HL-60 (cell line): ENCODE measurements at places on chromosomes 2 and 18.

- DNase-seq = no peak
Observed at GRCh38 chr18:61972389-61973264, 79.8 kb upstream of the RNF152 start.

- DNase-seq = no peak
Observed at GRCh38 chr2:156709091-156709490, 272.9 kb downstream of the GPD2 start.

GRCh38 chr2:3741396-3741795, 38.0 kb downstream of the DCDC2C start:
- no peak for DNase-seq

DNA sequence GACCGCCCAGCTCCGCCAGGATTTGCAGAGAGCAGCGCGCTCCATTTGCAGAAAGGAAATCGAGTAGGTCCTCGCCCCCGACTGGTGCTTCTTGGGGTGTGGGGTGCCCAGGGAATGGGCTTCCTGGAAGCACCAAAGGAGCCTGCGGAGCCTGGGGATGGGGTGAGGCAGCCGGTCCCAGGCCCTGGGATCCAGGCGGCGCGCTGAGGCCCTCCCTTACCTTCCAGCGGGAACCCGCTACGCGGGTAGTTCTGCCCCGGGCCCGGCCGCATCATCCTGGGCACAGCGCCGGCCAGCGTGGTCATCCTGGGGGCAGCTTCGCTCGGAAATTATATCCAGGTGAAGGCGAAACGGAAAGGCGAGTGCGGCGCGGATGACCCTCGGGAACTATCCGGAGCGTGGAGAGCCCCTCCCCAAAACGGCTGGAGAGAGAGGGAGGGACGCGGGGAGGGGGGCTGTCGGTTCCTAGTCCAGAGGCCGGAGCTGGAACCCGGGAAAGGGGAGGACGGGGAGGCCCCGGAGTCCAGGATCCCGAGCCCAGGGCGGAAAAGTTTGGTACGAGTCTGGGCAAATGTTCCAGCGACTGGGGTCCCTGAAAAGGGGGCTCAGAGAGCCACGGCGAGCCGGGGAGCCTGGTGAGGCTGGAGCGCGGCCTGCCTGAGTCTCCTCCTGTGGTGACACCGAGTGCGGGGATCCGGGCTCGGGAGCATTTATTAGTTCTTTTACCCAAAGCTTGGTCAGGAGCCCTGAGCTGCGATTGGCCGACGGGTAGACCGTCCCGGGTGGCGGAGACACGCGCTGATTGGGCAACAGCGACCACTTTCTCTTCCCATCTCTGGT, at the start of gene PAX3:
PAX3 (minus strand) TSS at position 688 of the 840 bp plus-strand sequence; CDS start at position 305, 383 bp downstream.
- no peak for DNase-seq

DNA sequence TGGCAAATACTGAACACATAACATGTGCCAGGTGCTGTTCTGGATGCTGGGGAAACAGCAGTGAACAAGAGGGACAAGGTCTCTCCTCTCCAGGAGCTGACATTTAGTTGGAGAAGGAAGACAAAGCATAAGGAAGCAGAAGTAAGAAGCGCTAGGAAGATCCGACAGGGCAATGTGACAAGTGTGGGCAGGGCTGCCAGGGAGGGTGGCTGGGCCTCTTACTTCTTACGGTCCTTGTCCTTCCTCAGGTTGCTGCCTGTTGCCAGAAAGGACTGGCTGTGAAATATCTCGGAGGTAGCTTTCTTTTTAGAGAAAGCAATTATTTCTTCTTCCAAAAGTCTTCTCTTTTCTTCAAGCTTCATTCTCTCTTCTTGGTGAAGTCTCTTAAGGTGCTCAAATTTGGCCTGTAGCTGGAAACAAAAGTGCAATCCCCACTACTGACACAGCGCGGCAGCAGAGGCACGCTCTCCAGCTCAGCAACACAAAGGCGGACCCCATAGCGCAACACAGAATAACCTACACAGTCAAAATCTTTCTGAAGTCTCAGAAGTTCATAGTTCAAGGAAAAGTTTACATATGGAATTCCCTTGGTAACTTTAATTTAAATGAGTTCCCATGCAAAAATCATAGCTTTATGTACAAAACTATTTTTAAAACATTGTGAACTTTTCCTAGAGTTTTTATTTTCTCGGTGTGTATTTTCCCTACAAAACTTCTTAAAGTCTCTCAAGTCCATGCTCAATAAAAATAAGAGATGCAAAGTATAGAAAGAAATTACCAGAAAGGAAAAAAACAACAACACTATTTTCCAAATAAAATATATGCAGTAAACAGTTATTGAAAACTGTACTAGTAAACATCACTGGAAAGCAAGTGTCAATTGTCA, 67.7 kb downstream of the SEPTIN10 start:
- peak; percentile 21 for DNase-seq

DNA sequence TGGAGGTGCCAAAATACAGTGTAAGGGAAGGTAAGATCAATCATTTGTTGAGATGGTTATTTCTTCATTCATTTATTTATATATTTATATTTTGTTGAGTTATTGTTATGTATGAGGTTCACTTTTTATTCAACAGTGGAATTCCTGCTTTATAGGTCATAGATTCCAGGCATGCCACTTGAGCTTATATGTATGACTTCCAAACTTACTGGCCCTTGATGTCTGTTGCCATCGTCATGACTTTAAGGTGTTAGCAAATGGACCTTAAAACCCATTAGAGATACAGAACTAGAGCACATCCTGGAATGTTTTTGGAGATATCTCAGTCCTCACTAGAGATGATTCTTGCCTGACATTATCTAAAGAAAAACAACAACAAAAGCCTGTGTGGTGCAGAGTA, 25.9 kb downstream of the CCDC85A start:
- DNase-seq = no peak

GRCh38 chr2:126828051-126828450, 70.6 kb upstream of the TEX51 start:
- peak; percentile 54 for DNase-seq

- peak; percentile 97 for DNase-seq
Observed at GRCh38 chr2:234446404-234447076, 50.3 kb downstream of the ARL4C start.

GRCh38 chr2:121570667-121571055, 40.0 kb downstream of the RNU4ATAC start:
- DNase-seq = no peak

GRCh38 chr2:121521359-121521758, 9.3 kb upstream of the RNU4ATAC start:
- no peak for DNase-seq

DNA sequence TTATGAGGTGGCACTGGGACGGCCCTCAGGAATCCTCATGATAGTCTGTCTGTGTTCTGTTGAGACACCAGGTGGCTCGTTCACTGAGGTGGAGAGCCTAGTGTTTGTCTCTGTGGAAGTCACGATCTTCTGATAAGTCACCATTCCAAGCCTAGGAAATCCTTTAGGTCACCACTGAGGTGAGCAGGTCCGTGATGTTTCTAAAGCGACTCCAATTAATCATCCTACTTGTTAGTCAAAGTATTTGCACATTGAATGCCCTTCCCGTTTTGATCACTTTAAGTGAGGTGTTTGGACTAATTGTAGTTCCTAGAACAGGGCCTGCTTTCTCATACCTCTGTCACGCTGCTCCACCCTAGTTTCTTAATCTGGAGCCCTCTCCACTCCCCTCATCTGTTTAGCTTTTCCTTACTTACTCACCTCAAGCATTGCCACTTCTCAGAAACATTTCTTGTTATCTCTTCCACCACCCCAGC, 28.0 kb upstream of the DSG3 start:
- no peak for DNase-seq

GRCh38 chr2:231854616-231855125, 68.4 kb downstream of the COPS7B start:
- DNase-seq = no peak

DNA sequence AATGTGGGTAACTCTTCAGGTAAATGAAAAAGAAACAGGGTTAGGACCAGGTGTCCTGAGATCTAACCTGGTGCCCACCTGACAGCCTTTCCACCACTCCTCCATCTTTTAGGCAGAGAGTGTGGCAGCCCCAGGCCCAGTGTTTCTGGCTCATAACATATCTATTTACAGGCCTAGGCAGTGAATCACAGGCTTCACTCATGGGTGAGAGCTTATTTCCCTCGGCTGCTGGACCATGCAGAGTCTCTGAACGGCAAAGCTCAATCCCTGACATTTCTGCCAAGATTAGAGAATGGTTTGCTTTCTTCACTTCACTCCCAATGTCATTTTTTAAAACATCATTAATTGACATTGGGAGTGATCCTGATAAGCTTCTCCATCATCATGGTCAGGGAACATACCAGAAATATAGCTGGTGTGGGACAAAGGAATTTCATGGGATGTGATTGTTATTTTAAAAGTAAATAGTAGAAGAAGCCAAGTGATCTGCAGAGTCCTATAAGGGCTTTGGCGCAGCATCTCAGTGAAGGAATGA, 323.9 kb downstream of the SETBP1 start:
- DNase-seq = no peak

DNA sequence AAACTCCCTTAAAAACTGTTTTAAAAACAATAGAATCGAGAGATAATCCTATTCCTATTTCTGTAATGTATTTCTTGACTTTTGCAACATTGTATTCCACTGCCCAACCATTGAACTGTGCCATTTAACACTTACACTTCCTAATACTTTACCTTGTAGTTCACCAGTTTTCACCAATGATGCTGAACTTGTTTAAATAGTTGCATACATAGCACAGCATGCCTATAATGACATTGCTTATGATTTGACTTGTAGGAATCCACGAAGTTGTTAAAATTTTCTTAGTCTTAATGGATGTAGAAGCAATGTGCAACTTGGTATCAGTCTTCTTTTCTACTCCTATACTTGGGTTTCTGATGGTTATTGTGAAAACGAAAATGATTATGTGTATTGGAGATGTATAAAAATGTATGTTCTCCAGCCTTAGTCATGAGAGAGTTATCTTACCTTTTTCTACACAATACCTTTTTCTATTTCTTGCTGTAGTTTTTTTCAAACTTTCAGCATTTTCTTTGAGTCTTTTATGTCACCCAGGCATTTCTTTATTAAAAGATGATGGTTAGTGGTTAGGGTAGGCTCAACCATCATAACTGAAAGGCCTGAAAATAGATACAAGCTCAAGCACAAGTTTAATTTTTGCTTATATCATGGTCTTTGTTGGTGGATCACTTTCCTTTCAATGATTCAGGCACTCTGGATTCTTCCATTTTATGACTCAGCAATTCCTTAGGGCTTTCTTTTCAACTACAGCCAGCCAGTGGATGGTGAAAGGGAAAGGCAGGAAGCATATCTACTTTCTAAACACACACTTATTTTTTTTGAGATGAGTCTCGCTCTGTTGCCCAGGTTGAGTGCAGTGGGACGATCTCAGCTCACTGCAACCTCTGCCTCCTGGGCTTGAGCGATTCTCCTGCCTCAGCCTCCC, 9.4 kb downstream of the GPD2 start:
- no peak for DNase-seq

DNA sequence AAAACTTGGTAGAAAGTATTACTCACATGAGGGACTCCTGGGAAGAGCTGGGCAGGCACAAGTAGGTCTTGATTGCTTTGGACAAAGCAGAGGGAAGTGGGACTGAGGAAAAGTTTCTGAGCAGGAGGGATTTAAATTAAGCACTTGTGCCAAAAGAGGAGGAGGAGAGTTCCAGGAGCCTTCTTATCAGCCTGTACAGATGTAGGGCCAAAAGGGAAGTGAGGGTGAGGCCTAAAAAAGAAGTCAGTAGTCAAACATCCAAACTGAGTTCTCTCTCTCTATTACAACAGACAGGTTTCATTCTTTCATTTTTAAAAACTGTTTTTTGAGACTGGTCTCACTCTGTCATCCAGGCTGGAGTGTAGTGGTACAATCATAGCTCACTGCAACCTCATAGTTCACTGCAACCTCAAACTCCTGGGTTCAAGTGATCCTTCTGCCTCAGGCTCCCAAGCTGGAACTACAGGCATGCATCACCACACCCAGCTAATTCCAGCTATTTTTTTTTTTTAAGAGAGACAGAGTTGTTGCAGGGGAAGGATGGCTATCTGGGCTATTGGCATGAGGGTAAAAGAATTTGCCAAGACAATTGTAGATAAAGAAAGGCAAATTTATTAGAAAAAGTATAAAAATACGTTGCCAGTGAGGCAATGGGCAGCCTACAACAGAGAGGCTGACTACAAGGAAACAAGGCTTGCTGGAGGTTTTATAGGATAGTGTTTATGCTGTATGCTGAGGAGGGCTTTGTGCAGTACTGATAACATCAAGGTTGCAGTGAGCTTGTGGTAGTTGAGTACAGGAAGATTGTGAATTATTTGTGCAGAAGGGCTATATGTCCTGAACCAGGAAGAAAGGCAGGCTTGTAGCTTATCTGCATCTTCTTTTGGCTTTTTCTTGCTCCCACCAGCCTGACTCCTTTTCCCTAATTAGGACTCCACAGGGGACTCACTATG, 29.0 kb downstream of the CFAP210 start:
- DNase-seq = peak; percentile 39

- no peak for DNase-seq
Observed at GRCh38 chr2:223644136-223644535, 42.0 kb upstream of the SCG2 start.

DNA sequence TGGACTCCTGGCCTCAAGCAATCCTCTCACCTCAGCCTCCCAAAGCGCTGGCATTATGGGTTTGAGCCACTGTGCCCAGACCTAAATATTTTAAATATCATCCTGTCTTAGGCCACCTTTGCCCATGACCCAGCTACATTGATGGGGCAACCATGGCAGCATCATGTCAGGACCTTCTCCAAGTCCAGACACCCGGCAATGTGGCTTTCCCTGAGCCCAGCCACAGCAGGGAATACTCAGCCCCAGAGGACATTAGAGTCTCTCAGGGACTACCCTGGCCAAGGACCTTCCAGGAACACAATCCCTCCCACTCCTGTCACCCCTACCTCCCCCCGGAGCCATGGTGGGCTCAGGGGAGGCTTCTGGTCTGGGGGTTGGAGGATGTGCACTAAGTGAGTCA, 72.8 kb downstream of the SMAD7 start:
- DNase-seq = no peak

DNA sequence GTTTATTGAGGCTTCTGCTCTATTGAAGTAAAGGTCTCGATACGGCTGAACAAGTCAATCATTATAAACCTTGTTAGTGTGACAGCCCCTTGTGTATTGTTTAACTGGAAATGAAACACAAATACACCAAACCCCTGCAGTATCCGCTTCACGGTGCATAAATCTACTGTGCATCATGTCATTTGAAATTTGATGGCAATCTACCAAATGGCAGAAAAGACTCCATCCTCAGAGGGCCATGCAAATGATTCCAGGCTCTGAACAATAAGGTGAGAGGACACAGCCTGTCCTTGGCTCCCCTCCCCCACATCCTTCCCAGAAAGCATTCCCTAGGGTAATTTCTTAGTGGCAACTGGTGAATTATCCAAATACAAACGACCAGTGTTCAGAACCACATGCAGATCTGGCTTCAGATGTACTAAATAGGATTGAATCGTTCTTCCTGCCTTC, 80.6 kb downstream of the ADCYAP1 start:
- DNase-seq = no peak
